ENCODE measurements at places on chromosomes 7 and 10.
A peak's percentile ranks its signal among the peaks of the same experiment; 100 is the strongest.

- no peak for DNase-seq
Measured at GRCh38 chr7:25206765-25207164, 21.5 kb downstream of the NPVF start.

- no peak for DNase-seq
Measured at GRCh38 chr7:37493123-37493522, 44.5 kb upstream of the ELMO1 start.

- no peak for DNase-seq
Measured at GRCh38 chr10:96334616-96335526, 23.9 kb downstream of the OPALIN start.

DNA sequence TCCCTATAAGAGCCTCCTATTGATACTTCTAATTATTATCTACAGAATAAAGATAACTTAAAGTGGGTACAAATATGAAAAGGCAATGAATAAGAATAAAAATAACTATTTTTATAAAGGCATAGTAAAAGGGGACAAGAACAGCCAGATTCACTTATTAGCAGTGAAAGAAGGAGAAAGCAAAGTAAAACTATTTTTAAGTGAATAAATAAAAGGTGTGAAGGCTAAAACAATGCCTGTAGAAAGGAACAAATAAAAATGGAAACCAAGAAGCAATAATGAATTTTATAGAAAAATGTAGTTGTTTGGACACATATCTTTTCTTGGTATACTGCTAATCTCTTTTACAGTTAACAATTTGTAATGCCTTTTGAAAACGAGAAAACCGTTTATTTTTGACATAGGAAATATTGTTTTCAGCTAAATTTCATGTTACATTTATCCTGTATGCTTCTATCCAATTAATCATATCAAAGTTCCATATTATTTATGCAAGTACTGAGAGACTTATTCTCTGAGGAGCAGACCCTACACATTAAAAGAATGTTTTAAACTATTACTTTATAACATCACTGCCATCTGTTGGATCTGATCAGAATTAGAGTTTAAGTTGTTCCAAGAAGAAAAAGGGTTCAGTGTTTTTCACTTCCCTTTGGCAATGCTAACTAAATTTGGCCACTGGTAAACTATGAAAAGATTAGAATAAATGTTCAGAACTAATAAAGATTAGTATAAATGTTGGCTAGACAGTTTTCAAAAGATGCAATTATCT lies 59.1 kb downstream of the ARMC3 start:
- DNase-seq = peak; percentile 16

DNA sequence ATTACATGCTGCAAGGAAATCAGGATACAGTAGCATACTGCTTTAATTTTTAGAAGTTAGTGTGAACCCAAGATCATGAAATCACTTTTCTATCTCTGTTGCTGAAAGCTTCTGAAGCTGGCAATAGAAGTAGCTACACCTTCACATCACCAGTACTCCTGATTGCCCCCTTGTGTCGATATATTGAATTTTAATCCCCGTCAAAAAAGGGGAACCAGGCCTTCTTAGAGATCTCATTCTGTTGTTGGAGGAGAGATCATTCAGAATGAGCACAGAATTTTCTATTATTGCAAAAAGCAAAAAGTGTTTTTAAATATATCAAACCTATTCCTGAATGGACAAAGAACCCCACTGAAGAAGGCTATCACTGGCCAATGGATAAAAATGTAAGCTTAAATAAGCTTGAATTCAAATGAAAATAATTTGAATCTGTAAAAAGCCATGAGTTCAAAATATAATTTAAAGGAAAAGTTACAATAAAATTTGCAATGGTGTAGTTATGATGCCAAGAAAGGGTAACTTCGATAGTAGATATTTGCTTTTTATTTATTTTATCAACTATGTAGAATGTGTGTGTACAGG lies 39.7 kb upstream of the TEX47 start:
- DNase-seq = peak; percentile 43

DNA sequence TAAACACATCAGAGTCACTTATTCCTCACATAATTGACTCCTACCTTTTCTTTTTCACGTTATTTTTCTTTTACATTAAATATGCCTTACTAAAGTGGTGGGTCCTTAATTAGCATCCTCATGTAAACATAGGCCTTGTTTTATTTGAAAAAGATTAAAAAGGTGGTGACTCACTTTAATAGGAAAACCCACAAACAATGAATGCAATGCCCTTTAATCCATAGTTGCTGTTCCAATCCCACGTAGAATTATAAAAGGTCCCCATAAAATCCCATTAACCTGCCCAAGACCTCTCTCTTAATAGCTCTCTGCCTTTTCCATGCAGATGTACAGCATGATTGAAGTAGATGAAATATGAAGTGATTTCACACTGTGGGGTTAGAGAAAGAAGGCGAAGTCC lies 32.2 kb downstream of the SLC16A12 start:
- DNase-seq = no peak

GRCh38 chr7:78543976-78544375 lies 745.4 kb downstream of the PHTF2 start:
- no peak for DNase-seq

DNA sequence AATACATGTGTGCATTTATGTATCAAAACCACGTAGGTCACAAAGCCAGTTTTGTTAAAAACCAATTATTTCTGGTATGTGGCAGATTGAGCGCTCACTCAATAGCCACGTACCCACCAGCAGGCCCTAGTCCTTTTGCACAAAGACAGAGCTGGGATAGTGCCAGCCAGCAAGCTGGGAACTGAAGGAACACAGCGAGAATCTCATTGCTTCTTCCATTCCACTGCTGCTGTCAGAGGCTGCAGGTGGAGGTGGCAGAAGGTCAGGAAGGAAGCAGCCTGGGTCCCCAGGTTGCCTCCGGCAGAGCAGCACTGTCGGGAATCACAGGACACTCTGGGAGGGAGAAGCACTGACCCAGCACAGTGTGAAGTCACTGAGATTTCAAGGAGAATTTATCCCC lies 385.5 kb upstream of the PFKP start:
- DNase-seq = no peak

- DNase-seq = no peak
Measured at GRCh38 chr7:87552351-87552900, 48.3 kb downstream of the ABCB1 start.

DNA sequence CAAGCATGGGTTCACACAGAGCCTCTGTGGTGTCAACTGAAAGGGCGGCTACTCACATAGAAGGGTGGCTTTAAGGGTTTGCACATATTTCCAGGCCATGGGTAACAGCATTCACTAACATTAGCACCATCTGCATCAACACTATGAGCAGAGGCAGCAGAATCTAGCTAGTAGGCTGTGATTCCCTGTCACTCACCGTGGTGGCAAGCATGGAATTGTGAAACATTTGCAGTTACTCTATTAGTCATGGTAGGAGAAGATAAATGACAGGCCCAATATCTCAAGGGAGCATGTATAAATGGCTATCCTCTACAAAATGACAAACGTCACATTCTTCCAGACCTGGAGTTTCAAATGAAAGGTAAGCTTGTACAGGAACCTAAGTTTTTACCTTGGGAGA lies 32.2 kb upstream of the CUBN start:
- peak; percentile 18 for DNase-seq

DNA sequence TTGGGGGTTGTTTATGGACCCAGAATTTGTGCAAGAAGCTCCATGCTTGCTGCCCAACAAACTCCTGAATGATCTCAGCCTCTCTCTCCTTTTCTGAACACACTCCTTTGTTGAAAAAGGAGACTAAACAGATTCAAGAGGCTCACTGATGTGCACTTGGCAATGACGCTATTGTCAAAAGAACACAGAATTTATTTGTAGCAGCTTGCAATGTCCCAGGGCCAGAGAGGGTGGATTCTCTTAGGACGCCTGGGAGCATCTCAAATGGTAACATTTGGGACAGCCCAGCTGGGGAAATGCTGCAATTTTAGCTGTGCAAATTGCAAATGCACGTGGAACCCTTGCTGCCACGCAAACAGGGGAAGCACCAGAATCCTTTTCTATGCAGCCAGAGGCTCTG lies 79.9 kb downstream of the GPR26 start:
- DNase-seq = no peak

DNA sequence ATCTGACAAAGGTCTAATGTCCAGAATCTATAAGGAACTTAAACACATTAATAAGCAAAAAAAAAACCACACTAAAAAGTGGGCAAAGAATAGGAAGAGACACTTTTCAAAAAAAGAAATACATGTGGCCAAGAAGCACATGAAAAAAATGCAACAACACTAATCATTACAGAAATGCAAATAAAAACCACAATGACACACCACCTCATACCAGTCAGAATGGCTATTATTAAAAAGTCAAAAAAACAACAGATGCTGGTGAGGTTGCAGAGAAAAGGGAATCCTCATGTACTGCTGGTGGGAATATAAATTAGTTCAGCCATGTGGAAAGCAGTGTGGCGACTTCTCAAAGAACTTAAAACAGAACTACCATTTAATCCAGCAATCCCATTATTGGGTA lies 119.0 kb downstream of the LMBR1 start:
- no peak for DNase-seq

DNA sequence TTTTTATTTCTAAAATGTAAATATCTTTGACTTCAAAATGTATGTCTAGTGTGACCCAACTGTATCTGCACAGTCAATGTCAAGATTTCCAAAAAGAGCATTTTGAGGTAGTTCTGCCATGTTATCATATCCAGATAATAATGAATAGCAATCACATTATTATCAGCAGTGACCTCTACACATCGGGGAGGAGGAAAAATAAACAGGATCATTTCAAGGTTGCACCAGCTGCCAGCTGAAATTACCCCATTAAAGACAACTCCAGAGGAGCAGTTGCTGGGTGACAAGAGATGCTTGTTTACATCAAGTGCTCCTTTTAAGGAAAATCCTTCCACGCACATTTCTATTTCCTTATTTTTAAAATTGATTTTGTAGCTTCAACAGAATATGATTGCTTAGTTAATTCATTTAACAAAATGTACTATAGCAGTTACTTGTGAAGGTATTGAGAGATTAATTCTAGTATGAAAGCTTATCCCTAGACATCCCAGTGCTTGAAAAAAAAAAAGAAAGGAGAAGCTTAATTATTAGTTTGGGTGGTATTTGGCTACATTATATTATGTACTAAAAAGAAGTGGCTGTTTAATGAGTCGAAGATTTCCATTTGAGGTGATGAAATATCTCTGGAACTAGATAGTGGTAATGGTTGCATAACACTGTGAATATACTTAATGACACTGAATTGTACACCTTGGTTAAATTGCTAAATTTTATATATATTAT lies 19.3 kb upstream of the SLC35G1 start:
- no peak for DNase-seq

DNA sequence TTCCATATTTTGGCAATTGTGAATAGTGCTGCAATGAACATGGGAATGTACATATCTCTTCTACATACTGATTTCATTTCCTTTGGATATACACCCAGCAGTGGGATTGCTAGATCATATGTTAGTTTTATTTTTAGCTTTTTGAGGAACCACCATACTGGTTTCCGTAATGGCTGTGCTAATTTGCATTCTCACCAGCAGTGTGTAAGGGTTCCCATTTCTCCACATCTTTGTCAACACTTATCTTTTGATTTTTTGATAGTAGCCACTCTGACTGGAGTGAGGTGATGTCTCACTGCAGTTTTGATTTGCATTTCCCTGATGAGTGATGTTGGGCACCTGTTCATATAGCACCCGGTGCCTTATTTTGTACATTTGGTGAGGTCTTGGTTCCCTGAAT lies 519.6 kb downstream of the REEP3 start:
- no peak for DNase-seq

DNA sequence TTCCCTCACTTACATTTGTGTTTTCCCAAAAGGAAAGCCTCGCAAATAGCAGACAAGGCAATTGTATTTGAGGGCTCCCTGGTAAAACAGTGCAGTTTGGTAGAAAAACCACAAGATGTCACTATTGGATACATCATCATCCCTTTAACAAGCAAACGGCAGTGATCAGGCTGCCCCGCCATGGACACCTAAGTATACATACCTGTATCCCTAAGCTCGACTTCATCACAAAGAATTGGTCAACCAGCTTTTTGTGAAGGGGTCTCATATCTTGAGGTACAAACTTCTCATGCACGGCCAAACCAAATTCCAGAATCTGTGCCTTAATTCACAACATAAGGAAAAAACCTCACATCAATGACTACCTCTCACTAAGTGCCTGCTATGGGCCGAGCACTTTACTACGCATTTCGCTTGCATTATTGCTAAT lies 179.5 kb upstream of the IMMP2L start:
- DNase-seq = peak; percentile 50

DNA sequence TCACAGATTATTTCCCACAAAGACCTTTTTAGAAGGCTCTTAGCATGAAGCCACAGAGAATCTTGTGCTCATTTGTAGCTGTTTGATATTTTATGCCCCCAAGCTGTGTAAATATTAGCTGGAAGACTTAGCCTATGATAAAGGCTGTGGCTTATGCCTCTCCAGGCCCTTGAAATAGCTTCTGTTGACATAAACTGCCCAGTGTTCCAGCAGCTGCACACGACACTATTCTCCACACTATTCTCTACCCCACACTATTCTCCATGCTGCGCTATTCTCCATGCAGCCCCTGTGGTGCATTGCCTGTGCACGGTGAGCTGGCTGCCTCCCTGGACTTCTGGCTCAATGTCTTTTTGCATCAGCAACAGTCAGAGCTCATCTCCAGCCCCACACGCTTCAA lies 13.1 kb downstream of the DDC start:
- no peak for DNase-seq

- no peak for DNase-seq
Measured at GRCh38 chr10:131243076-131243475, 68.4 kb downstream of the TCERG1L start.

GRCh38 chr10:96034625-96035024 lies 8.8 kb upstream of the CCNJ start:
- DNase-seq = no peak

- DNase-seq = no peak
Measured at GRCh38 chr7:153641199-153641598, 411.0 kb upstream of the DPP6 start.

DNA sequence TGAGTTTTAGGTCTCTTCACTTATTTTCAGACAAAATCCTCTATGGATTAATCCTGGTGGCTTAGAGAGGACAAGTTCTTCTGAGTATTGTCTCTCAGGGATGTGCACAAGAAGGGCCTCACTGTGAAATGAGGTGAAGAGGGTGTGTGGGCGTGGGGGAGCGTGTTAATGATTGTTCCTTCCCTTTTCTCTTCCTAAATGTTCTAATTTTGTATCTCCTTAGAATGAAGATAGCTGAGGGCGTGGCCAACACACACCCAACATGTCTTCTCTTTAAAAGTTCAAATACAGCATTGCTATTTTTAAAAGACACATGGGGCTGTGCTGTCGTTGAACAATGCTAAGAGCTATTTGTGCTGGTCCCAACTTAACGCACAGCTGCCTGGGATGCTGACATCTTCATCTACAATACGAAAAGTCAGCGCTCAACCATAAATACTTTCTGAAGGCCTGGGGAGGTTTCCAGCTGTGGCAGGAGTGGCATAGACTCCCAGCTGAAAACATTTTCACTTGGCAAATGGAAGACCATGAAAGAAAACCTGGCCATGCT lies 135.9 kb downstream of the JCAD start:
- DNase-seq = no peak

GRCh38 chr10:11499425-11500071 lies 111.9 kb downstream of the USP6NL start:
- peak; percentile 98 for DNase-seq
